Neural crest cell (in vitro differentiated cells): ENCODE measurements at places on chromosomes 12 and 14. TPM values are rescaled to one million over a fixed set of nuclear protein-coding genes. Genes with fewer than 3 reads are reported as not detected.

The GPD1 gene
- total RNA-seq = 0.16 and 0.49 TPM in 2 replicates

The COX6A1 gene
- 315 and 320 TPM in 2 replicates for total RNA-seq

GRCh38 chr12:108518716-108519496 is 3.8 kb downstream of the FICD start:
- peaks cover 19% of the 10 kb centered on the region for H3K36me3 ChIP-seq
- DNase-seq = no peak
- no peak overlapping the region for H3K27ac ChIP-seq
- peaks cover 20% of the 10 kb centered on the region for H3K4me1 ChIP-seq

DNA sequence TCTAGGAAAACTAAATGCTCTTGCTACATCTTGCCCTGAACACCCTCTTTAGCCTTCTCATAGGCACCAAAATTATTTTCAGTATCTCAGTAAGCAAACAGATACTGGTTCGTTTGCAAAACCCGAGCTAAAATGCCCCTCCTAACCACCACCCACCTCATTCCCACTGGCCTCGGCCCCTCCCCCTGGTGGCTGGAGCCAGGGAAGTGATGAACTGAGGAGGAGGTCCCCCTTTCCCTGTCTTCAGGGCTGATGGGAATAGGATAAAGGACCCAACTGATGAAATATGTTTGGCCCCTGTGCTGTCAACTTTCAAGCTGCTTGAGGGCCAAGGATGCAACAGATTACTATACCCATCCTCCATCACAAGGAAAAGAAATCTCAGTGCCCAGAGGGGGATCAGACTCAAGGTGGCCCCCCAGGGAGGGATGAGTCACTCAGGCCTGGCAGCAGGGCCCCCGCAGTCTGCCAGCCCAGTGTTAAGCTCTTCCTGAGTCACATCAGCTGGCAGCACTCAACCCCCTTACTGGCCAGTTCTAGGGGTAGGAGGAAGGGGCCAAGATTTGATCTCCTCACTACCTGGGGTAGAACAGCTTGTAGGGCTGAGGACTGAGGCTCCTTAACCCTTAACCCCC is 1.7 kb downstream of the ANKRD52 start:
- H3K36me3 ChIP-seq = peaks cover 11% of the 10 kb centered on the region
- H3K27me3 ChIP-seq = no peaks in the 10 kb centered on the region
- DNase-seq = no peak
- no peak overlapping the region for H3K27ac ChIP-seq
- H3K4me1 ChIP-seq = peaks cover 25% of the 10 kb centered on the region

- no peaks in the 10 kb centered on the region for H3K4me1 ChIP-seq
- DNase-seq = no peak
- no peak overlapping the region for H3K4me3 ChIP-seq
- H3K27me3 ChIP-seq = no peaks in the 10 kb centered on the region
Measured at GRCh38 chr12:108750526-108750925, 19.2 kb upstream of the CORO1C start.

DNA sequence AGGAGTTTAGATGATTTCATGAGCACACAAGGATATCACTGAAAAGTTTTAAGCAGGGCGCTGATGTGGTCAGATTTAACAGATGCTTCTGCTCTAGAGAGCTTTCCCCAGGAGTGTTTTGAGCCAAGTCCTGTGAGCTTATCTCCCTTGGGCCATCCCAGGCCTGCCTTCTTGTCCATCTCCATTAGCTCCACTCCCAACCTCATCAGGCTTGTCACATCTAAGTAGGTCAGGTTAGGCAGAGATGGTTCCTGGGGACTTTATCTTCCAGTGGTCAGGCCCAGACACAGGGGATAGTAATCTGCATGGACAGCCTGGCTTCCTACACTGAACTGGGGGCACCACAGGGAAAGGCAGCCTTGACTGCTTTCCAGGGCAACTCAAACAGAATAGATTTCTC is 145.4 kb upstream of the SRRM4 start:
- no peak overlapping the region for H3K27ac ChIP-seq
- no peak overlapping the region for H3K4me3 ChIP-seq
- DNase-seq = no peak

The KCNA1 gene
- 0.05 and 0.37 TPM in 2 replicates for total RNA-seq

DNA sequence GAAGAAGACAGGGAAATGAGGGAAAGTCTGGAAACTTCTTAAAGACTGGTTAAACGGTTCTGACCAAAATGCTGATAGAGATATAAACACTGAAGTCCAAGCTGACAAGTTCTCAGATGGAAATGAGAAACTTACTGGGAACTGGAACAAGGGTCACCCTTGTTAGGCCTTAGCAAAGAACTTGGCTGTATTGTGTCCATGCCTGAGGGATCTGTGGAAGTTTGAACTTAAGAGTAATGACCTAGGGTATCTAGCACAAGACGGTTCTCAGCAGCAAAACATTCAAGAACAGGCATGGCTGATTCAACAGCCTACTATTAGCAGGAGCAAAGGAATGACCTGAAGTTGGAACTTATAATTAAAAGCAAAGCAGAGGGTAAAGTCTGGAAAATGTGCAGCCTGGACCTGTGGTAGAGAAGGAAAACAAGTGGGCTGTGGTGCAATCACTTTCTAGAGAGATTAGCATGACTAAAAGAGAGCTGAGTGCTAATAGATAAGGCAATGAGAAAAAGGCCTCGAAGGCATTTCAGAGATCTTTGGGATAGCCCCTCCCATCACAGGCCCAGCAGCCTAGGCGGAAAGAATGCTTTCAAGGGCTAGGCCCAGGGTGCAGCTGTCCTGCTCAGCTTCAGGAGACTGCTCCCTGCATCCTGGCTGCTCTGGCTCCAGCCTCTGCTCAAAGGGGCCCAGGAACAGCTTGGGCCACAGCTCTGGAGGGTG is 60.3 kb downstream of the ATP2B1 start:
- H3K27me3 ChIP-seq = no peaks in the 10 kb centered on the region
- no peak for DNase-seq
- H3K36me3 ChIP-seq = peaks cover 4% of the 10 kb centered on the region
- no peak overlapping the region for H3K27ac ChIP-seq

- no peak overlapping the region for H3K4me3 ChIP-seq
- DNase-seq = no peak
- peaks cover 96% of the 10 kb centered on the region for H3K27me3 ChIP-seq
Measured at GRCh38 chr12:54142114-54142475, 46.7 kb downstream of the SMUG1 start.

DNA sequence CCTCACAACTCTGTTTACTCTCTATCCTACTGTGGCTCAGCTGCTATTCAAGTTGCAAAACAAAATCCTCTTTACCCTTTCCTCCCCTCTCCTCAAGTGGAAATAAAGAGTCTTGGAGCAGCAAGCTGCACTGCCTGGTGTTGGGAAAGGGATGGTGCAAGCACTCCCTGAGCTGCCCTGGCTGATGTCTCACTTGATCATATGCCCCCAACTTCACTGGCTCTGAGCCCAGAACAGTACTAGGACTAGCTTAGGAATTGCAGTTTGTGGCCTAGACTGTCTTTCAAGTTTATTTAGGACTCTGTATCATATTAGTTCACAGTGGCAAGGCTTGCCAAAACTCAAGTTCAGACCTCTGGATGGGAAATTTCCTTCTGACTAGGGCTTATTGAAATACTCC is 1683.8 kb upstream of the SEL1L start:
- no peak overlapping the region for H3K27ac ChIP-seq
- no peak overlapping the region for H3K4me3 ChIP-seq
- H3K27me3 ChIP-seq = no peaks in the 10 kb centered on the region
- H3K4me1 ChIP-seq = no peaks in the 10 kb centered on the region

GRCh38 chr12:101186291-101186690 is 23.7 kb downstream of the SLC5A8 start:
- H3K27me3 ChIP-seq = no peaks in the 10 kb centered on the region
- H3K27ac ChIP-seq = no peak overlapping the region
- H3K4me3 ChIP-seq = no peak overlapping the region
- H3K36me3 ChIP-seq = no peaks in the 10 kb centered on the region

The YAF2 gene
- 27.4 and 33.6 TPM in 2 replicates for total RNA-seq

The KCNH5 gene
- total RNA-seq = 0.44 and 0.48 TPM in 2 replicates

DNA sequence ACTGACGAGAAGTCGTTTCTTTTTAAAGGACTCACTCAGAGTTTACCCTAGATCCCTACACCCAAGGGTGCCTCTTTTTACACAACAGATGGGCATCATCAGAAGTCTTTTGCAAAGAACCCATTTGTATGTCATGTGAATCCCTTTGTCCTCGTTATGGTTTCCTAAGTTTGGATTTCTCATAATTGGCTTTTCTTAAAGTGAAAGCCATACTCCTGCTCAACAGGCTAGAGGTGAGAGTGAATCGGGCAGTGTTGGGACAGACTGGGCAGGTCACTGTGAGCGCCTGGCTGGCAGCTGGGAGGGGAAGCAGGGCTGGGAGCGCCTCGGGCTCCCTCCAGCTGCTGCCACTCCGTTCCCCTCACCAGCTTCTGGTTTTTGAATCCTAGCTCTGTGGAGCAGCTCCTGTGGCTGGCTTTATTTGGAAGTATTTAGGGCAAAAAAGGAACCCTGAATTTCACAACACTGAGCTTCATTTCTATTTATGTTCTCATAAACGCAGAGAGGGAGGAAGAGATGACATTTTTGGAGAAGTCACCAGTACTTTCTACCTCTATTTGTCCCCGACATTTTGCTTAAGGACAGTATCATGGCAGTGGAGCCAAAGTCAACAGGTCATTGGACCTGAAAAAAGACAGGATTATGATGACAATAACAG is 63.8 kb upstream of the ACTN1 start:
- no peaks in the 10 kb centered on the region for H3K36me3 ChIP-seq
- no peak for DNase-seq
- peaks cover 11% of the 10 kb centered on the region for H3K4me1 ChIP-seq
- H3K4me3 ChIP-seq = no peak overlapping the region
- H3K27me3 ChIP-seq = peaks cover 29% of the 10 kb centered on the region

The BRAP gene
- 20.0 and 21.4 TPM in 2 replicates for total RNA-seq

DNA sequence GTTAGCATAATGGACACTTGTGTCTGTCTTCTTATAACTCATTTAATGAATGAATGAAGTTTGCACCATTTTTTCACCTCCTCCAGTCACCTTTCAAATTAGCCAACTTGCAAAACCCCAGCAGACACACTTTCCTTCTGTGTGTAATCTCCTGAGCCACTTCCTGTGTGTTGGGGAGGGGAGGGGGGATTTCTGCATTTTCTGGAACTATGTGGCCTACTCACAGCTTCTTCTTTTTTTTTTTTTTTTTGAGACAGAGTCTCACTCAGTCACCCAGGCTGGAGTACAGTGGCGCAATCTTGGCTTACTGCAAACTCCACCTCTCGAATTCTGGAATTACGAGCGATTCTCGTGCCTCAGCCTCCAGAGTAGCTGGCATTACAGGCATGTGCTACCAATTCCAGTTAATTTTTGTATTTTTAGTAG is 4.1 kb upstream of the SERPINA1 start:
- no peaks in the 10 kb centered on the region for H3K36me3 ChIP-seq
- no peak for DNase-seq
- peaks cover 25% of the 10 kb centered on the region for H3K4me1 ChIP-seq
- H3K4me3 ChIP-seq = no peak overlapping the region
- H3K27me3 ChIP-seq = peaks cover 8% of the 10 kb centered on the region

The IL22 gene
- not detected in 2 replicates for total RNA-seq

GRCh38 chr12:62272936-62273552 is 12.8 kb downstream of the USP15 start:
- H3K27me3 ChIP-seq = no peaks in the 10 kb centered on the region
- no peaks in the 10 kb centered on the region for H3K4me1 ChIP-seq
- no peaks in the 10 kb centered on the region for H3K36me3 ChIP-seq
- no peak for DNase-seq
- no peak overlapping the region for H3K27ac ChIP-seq

DNA sequence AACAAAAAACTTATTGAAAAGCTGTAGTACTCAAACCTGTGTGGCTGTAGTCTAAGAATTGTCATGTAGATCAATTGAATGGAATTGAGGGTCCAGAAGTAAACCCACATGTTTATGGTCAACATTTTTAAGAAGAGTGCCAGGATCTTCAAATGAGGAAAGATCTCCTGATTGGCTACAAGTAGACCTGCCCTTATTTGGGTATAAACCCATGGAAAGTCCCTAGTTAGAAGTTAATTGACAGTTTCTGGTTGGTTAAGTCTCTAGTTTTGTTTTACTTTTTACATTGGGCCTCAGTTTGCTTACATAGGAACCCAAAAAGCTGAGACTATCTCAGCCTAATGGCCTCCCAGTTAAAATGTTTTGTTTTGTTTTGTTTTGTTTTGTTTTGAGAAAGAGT is 91.9 kb upstream of the RESF1 start:
- H3K36me3 ChIP-seq = no peaks in the 10 kb centered on the region
- no peak overlapping the region for H3K27ac ChIP-seq
- H3K4me3 ChIP-seq = no peak overlapping the region
- H3K4me1 ChIP-seq = no peaks in the 10 kb centered on the region

The EFS gene
- 100 and 104 TPM in 2 replicates for total RNA-seq

The CDKN3 gene
- total RNA-seq = 39.4 and 43.8 TPM in 2 replicates

DNA sequence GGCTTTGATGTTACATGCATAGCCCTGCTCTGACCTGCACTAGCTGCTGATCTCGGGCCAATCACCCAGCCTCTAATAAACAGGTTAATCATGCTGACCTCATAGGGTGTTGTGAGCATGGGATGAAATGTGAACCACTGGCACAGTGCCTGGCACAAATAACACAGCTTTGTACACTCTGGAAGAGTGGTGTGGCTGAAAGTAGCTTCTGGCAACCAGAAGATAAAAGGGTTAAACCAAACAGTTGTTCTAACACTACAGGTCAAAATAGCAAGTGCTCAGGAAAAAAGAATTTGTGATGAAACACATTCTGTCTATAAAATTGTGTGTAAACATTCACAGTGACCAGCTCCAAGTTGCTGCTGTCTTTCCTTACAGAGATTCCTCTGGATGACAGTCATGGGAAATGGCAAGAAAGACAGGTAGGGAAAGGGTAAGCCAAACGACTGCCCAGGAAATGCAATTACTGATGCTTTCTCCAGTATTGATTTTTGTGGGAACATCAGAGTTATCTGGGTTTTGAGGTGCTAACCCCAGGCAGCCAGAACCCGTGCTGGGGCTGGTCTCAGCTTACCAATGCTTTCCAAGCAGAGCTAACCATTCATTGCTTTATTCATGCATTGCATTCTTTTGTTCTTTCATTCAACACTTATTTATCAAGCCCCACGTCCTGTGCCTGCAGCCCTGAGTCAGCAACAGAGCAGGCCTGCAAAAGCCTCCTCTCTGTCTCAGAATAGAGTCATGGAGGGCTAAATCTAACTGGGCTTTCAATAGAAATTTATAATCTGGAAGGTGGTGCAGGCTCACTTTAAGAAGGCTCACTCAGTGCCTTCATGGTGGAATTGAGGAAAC is 38.1 kb upstream of the CAPRIN2 start:
- no peak overlapping the region for H3K27ac ChIP-seq
- H3K4me3 ChIP-seq = peak overlapping the region; percentile 50
- DNase-seq = no peak
- peaks cover 25% of the 10 kb centered on the region for H3K27me3 ChIP-seq
- peaks cover 25% of the 10 kb centered on the region for H3K4me1 ChIP-seq
- no peaks in the 10 kb centered on the region for H3K36me3 ChIP-seq

DNA sequence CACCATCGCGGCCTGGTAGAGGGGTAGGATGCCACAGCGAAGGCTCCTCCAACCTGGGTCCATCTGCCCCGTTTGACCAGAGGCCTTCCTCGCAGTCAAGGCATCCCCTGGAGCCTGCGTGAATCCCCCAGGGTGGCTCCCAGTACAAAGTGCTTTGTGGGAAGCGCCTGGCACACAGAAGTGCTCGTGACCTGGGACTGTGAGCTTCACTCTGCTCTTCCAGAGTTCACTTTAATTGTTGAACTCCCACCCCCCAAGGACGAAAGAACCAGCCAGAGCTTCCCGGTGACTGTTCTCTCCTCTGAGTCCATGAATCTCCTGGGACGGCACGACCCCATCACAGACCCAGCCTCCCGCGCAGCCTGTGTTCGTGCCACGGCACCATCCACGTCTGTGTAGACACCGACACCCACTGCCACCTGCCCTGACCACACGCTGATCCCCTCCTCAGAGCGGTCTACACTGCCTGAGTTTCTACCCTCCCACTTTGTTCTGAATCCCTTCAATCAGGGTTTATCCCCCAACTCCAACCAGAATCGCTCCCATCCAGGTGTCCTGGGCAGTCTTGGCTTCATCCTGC is 15.9 kb downstream of the P2RX2 start:
- H3K27me3 ChIP-seq = no peaks in the 10 kb centered on the region
- no peak overlapping the region for H3K27ac ChIP-seq
- no peak for DNase-seq

The SYCP3 gene
- 0.36 TPM in 1 of 2 replicates, not detected in the other for total RNA-seq

The SMCO2 gene
- total RNA-seq = not detected in 2 replicates
